ENCODE measurements at places on chromosomes 1 and 21.
A peak's percentile ranks its signal among the peaks of the same experiment; 100 is the strongest.

DNA sequence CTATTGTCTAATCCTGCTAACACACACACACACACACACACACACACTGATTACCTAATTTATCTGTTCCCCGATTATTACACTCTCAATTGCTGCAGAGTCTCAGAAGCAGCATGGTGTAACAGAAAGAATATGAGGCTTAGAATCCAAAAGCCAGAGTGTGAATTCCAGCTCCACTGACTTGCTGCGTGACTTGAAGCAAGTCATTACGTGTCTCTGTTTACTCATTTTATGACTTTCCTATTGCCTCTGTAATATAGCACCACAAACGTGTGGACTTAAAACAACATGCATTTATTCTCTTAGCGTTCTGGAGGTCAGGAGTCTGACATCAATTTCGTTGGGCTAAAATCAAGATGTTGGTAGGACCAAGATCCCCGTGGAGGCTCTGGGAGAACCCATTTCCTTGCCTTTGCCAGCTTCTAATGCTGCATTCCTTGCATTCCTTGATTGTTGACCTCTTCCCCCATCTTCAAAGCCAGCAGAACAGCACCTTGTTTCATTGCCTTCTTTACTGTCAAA, 55.9 kb upstream of the ATP5PO start:
- no peak for DNase-seq

DNA sequence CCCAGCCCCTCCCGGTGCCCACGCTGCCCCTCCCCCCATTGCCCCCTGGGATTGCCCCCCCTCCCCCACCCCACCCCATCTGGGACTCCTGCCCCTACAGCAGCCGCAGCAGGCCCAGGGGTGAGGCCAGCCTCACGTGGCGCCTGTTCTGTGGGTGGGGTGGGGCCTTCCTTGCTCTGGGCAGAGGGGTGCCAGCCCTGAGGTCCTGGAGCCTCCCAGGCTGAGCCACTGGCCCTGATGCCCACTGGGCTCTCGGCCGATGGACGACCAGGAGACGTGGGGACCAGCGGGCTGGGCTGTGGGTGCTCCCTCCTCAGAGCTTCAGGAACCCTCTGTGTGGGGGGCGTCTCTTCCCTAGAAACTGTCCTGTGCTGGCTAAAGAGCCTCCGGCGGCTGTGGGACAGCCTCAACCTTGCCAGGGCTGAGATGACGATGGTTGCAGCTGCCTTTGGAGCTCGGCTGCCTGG, 5.8 kb upstream of the C1orf159 start:
- DNase-seq = peak; percentile 40

- DNase-seq = no peak
Observed at GRCh38 chr1:244341455-244342450, 110.0 kb downstream of the ADSS2 start.

- DNase-seq = no peak
Observed at GRCh38 chr1:15757575-15758342, 836 bp upstream of the FBLIM1 start.

- peak; percentile 89 for DNase-seq
Observed at GRCh38 chr1:156601122-156601830, at the start of gene GPATCH4. Gene GPATCH4 (minus strand): TSS chr1:156601479.

- no peak for DNase-seq
Observed at GRCh38 chr1:33045246-33045645, 8.6 kb upstream of the AK2 start.
